ENCODE measurements at places on chromosomes 1 and 21.

DNA sequence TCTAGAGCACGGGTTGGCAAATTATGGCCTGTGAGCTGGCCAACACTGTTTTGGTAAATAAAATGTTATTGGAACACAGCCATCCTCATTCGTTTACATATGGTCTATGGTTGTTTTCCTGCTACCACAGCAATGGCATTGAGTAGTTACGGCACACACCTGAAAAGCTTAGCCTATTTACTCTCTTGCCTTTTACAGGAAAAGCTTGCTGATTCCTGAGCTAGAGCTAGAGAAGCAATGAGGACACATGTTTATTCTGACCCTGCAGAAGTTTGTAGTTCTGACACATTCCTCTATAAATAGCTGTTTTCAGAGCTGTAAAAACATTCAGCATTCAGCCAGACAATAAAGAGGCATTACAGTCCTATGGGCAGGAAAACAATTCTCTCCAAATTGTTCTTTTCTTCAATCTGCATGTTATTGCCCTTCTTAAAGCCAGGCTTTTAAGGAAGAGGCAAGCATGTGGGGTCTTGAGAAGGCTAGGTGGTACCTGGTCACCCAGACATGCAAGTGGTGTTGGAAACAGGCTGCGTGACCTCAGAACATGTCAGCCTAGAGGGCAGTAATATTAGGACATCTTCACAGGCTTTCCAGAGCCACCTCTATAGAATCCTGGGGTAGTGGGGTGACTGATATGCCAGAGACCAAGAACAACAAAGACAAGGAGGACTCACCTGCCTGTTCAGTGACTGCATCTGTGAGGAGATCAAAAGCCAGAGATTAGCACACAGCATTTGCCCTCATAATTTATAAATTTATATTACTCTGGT is 1.6 kb downstream of the FCRL2 start:
- no peak for DNase-seq

GRCh38 chr1:16020325-16020724 is 1.5 kb upstream of the CLCNKA start:
- DNase-seq: no peak

DNA sequence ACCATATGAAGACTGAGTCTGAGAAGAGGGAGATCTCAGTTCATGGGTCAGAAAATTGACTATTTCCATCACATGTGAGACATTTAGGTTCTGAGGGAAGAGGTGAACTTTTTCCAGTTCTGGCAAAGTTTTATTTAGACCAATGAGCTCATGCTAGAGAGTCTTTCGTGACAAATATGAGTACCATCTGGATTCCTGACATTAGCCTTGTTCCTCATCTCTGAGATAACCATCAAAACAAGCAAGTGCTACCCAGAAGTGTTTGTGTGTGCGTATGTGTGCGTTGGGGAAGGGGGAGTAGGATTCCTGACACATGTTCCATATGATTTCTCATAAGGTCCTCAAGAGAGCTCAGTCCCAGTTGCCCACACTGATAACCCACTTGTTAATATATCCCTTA is 120.6 kb downstream of the FASLG start:
- DNase-seq: no peak

DNA sequence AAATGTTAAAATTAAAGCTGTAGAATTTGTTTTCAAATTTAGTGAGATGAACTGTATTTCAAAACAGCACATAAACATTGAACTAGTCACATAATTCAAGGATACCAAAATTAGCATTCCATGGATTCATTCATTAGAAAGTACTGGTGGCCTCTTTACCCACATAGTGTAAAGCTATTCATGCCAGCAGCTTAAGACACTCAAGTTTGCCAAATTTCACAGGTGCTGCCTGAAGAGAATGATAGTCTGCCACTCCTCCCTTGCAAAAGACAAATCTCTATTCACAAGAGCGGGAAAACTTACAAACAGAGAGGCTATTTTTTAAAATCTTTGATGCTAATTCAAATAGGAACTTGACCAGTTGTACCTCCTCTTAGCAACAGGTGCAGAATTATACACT is 337.0 kb downstream of the BRINP3 start:
- DNase-seq: no peak

GRCh38 chr21:25791319-25791718 is 56.5 kb downstream of the GABPA start:
- DNase-seq: no peak

- DNase-seq: peak; percentile 100
These were observed 5.8 kb upstream of the CHI3L2 start for GRCh38 chr1:111221633-111222291.
